ENCODE measurements at places on chromosomes 7 and 10. TPM values are rescaled to one million over a fixed set of nuclear protein-coding genes. Genes with fewer than 3 reads are reported as not detected.

Gene ADAP1
- 5.9 TPM for total RNA-seq

Gene HMX3
- total RNA-seq: not detected

GRCh38 chr10:76899490-76899889, 738.1 kb downstream of the KCNMA1 start:
- H3K4me3 ChIP-seq: no peak overlapping the region
- DNase-seq: no peak
- no peaks in the 10 kb centered on the region for H3K27me3 ChIP-seq
- H3K27ac ChIP-seq: no peak overlapping the region
- no peaks in the 10 kb centered on the region for H3K36me3 ChIP-seq
- no peaks in the 10 kb centered on the region for H3K4me1 ChIP-seq

DNA sequence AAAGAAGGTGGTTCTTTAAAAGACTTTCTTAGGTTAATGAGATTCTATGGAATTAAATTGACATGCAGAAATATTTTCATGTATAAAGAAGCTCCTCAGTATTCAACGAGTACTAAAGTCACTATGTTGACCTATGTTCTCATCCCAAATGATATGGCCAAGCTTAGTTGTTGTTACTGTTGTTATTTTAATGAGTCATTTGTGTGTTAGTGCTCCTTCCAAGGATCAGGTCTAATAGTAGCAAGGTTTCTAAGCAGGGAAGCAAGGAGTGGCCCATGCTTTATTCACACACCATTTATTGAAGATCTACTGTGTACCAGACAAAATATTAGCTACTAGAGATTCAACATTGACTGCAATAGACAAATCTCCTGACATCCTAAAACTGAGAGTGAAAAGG, 41.9 kb downstream of the LRRN3 start:
- no peaks in the 10 kb centered on the region for H3K27me3 ChIP-seq
- H3K4me1 ChIP-seq: no peaks in the 10 kb centered on the region
- H3K27ac ChIP-seq: no peak overlapping the region
- no peak for DNase-seq

GRCh38 chr10:61895898-61896600, 5.5 kb upstream of the ARID5B start:
- no peaks in the 10 kb centered on the region for H3K36me3 ChIP-seq
- peaks cover 5% of the 10 kb centered on the region for H3K4me1 ChIP-seq
- H3K4me3 ChIP-seq: no peak overlapping the region

- no peaks in the 10 kb centered on the region for H3K36me3 ChIP-seq
- DNase-seq: no peak
- no peak overlapping the region for H3K4me3 ChIP-seq
- H3K27me3 ChIP-seq: no peaks in the 10 kb centered on the region
- H3K4me1 ChIP-seq: no peaks in the 10 kb centered on the region
- H3K27ac ChIP-seq: no peak overlapping the region
Observed at GRCh38 chr7:25055520-25056220, 69.4 kb downstream of the CYCS start.
